ENCODE measurements at places on chromosomes 13 and 19.
A peak's percentile ranks its signal among the peaks of the same experiment; 100 is the strongest.

- no peak for DNase-seq
Observed at GRCh38 chr13:26549713-26550112, 7.8 kb upstream of the WASF3 start.

- DNase-seq = peak; percentile 79
Observed at GRCh38 chr13:90591927-90592268, 755.6 kb upstream of the MIR17HG start.

DNA sequence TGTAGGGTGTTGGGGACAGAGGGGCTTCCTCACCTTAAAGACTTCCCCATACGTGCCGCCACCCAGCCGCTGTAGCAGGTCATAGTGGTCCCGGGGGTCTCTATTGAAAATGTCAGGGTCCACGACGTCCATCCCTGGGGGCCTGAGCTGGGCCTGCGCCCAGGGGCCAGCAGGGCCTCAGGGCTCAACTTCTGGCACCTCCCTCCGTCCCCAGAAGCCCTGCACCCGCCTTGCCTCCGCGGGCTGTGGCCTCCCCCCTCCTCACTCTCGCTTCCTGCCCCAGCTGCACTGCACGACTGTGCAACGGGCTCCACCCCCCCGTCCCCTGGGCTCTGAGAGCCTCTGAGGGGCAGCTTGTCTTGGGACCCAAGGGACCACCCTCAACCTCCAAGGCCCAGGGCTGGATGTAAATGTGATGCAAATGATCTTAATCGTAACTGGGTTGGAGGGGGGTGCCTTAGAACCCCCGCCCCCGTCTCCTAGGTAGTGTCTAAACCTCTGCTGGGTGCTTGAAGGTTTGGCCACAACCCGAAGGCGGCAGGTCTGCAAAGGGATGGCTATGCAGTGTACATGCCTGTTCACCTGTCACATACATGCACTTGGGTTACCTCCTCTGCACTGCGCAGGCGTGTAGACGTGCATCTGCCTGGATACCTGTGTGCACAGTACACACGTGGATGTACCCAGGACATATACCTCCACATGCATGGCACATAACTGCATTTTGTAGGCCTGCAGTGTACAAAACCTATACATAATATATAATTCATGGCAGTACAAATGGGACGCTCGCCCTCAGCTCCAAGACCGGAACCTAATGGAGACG lies at the start of gene MAP4K1:
TSS of gene MAP4K1 (minus strand) at position 190 of the 826 bp plus-strand sequence. CDS start at position 132, 58 bp downstream.
- DNase-seq = peak; percentile 50

DNA sequence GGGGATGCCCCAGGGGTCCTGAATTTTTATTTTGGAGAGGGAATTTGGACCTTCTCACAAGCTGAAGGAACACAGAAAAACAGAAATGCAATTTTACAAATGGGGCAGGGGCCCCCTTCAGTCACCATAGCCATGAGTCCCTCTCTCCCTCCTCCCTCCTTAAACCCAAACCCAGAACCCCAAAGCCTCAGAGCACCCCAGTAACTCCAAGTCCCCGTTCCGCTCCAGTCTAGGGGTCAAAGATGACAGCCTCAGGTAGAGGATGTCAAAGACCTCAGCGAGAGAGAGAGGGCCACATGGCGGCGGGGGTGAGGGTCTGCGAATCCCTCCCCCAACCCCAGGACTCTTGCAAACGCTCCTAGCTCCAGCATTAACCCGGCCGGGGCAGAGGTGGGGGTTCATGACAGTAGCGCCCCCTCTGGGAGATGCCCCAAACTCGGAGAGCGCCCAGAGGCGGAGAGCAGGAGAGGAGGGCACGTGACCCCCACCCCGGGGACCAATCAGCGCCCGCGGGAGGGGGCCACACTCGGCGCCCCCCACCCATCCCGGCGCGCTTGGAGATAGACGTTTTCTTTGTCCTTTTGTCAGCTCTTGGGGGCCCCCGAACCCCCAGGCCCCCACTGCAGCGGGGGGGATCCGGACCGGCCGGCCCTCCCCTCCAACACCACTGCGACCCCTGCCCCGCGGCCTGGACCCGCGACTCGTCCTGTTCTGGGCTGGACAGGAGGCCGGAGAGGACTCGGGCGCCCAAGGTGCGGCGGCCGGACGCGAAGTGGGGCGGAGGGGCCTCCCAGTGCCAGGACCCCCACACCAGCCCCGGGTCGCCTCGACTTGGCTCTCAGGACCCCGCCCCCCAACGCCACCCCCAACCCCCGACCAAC lies 20.8 kb upstream of the SEMA6B start:
- DNase-seq = no peak

DNA sequence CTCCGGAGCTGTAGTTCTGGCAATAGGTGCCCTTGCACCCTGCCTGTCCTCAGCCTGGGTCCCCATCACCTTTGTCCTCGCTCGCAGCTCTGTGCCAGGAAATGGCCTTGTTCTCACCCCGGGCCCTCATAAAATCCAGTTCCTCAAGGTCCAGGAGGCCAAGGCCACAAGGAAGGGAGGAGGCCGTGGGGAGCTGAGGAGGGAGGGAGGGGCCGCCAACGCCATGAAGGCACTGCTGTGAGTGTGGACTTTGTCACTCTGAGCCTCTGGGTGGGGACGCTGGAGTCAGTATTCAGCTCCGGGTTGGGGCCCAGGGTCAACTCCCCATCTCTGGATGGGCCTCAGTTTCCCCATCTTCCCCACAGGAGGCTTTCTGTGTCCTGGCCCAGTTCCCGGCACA lies 9.2 kb upstream of the GNA11 start:
- no peak for DNase-seq

DNA sequence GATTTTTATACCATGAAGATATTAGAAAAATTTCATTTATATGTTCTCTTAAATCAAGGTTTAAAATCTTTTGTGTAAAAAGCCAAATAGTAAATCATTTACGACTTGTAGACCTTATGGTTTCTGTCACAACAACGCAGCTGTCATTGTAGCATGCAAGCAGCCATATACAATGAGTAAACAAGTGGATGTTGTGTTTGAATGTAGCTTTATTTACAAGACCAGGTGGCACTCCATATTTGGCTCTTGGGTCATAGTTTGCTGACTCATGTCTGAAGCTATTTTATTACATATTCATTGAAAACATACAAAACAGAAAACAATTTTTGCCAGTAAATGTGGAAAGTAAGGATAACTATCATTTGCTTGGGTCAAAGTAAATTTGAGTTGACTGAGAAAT lies 930.8 kb downstream of the SLITRK5 start:
- DNase-seq = no peak

- DNase-seq = no peak
Observed at GRCh38 chr13:76730220-76730619, 156.0 kb downstream of the KCTD12 start.

DNA sequence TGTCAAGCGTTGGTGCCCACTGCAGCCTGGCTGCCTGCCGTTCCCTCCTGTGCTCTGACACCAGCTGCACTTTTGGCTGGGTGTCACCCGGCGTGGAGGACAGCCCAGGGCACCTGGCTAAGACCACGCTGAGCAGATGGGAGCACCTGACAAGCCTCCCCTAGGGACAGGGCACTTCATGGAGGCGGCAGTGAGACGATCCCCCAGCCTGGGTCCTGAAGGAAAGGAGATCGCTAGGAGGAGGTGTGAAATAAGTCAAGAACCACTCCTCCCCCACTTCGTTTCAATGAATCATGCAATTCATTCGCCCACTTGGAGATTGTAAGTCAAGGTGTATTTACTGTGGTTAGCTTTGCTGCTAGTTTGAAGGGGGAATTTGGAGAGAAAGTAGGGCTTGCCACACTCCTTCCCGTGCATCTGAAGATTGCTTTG lies 38.8 kb downstream of the VSTM2B start:
- DNase-seq = no peak

- peak; percentile 76 for DNase-seq
Observed at GRCh38 chr13:28136916-28137315, 1.4 kb upstream of the PAN3 start.

GRCh38 chr13:30679483-30680330 lies 55.6 kb upstream of the ALOX5AP start:
- DNase-seq = peak; percentile 24

GRCh38 chr13:60448907-60449510 lies 52.0 kb downstream of the TDRD3 start:
- DNase-seq = peak; percentile 66

DNA sequence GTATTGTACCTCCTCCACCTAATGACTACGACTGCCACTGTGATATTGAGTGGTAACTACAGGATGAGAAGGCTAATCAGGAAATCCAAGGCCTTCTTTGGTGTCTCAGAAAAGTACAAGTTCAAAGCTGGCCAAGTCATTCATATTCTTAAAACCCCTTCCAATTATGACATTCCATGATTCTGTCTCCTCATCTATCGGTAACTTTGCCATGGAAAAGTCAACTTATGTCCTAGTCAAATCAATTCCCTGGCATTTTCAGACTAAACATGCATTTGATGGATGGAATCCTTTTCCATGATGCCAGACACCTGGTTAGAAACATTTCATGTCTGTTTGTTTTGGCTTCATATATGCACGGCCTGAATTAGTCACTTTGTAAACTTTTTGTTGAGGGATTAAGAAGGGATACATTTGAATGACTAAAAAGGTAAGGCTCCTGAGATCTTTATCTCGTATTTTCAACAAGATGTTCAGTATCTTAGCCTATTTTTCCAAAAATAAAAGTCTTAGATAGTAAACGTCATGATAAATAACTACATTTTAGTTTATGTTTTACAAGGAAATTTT lies 186.5 kb downstream of the NHLRC3 start:
- no peak for DNase-seq

DNA sequence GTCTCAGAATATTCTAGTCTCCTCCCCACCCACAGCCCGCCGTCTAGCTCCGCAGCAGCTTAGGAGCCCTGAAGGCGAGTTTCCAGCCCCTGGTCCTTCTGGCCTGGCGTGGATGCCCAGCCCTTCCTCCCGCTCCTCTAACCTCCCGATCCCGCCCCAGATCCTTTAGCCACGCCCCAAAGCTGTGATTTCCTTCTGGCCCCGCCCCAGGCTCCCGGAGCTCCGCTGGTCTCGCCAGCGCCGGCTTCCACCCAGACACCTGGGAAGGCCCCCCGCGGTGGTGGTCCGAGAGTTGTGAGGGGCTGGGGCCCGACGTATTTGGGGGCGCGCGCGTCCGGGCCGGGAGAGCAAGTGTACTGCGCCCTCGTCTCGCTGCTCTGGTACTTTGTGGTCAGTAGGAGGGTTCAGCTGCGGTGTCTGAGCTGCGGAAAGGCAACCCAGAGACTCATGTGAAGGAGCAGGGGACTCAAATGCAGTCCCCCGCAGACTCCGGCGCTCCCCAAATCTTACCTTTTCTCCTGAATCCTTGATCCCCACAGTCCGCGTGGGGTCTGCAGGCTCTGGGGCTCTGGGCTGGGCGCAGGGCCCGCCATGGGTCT lies at the start of gene CGB7:
TSS of gene CGB7 (minus strand) at position 114 of the 599 bp plus-strand sequence. CDS start 2,374 bp downstream, outside the sequence.
- no peak for DNase-seq

DNA sequence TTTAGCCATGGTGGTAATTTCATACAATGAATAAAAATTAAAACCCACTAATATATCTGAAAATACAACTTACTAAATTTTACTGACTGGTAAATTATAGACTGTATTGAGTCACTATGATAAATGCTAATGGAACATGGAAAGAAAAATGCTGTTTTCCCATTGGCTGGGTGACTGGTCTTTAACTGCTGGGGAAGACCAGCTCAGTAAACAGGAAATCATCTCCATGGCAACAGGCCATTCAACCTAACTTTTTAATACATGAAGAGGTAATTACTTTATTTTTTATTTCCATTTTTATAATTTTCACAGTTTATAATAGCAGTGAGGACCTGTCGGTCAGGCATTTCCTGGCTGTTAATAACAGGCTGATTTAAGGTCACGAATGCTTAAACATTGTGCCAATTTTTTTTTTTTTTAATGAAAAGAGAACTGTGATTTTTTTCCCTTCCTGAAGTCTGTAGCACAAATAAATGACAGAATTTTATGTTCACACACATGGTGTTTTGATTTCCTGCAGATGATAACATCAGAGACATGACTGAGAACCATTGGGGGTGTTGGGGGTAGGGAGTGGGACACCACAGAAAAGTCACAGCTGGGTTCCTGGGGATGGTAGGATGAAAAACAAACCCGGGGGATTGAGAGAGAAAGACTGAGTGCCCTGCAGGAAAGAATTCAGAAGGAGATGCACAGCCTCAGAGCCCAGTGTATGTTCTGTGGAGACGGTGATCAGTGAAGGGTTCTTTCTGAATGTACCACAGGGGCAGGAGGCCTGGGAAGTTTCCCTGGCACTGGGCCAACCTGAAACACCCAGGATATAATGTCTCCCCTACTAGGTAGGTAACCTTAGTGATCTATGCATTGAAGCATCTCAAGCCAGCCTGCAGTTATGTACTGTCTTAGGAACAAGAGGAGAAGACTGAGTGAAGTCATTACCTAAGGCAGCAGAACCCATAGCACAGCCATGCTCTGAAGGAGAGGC lies 297.1 kb downstream of the COG6 start:
- no peak for DNase-seq

DNA sequence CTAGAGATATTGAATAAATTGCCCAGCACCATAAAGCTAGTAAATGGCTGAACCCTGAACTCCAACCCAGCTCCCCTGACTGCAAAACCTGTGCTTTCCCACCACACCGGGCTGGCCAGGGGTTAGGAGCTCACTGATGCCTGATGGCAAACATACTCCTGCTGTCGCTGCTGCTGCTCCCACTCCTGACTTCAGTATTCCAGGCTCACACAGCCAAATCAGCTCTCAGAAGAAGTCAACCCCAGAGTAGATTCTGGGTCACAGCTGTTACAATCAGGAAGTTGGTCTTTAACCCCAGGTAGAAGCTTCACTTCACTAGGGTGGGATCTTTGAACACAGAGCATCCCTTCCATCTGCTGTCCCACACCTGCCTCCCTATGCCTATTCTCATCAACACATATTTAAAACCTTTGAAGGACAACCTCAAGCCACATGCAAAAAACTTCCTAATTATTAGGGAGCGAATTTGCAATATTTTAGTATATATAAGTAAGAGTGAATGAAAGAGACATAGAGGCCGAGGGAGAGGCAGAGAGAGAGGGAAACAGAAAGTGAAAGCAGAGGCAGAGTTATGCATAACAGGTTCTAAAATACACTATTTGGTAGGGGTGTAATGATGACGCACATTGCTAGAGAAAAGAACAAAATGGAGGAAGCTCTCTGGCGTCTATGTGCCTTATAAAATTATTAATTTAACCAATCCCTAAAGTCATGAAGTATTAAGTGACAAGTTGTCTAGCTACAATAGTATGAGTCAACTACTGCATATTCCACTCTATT lies 99.4 kb upstream of the SERP2 start:
- DNase-seq = peak; percentile 69
